ENCODE measurements at places on chromosomes 3 and 15.

DNA sequence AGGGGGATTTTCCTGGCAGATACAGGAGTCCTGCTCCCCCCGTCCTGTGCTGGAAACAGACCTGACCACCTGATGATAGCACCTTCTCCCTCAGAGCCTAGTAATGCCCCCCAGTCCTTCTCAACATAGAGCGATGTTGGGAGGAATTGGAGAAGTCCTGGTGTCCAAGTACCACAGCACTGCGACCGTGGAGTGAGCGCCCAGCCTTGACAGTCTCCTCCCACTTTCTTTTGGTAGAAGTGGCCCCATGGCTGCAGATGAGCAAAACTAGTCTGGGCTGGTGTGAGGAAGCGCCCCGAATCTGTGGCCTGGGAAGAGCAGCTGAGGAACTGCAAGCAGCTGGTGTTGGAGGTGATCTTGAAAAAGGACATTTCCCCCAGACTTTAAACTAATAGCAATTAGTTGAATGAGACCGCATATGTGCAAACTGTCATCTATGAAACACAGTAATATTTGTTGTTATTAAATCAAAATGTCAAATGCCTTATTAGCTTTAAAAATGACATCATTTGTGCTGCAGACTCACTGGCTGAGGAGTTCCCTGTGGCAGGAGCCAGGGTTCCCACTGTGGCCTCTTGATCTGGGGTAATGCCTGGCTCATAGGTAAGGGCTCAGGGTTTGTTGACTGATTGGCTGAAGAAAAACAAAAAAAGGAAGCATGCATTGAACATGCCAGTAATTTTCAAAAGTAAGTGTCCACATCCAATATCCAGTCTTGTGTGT, 121.8 kb downstream of the CACNA2D3 start:
- DNase-seq = no peak

DNA sequence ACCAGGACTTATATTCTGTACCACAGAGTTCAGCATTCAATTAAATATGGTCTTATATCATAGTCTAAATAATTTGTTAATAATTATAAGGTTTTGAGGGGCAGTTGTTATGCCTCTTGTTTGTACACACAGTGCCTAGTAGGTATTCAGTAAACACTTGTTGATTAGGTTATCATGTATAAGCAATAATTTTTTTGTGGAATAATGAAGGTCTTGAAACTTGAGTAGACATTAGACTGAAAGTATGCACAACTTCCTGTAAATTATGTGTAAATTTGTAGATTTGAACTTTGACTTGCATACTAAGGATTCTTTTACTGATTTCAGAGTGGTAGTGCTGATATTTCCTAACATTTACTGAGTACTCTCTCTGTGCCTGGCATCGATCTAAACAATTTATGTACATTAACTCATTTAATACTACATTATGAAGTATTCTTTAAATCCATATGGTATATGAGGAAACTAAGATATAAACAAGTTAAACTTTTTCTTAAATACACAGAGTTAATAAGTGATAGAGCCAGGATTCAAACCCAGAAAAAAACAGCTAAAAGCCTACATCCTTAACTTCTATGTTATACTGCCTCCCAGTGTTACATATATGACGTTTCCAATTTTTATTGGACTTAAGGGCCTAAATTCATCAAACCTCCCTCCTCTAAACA, 65.1 kb downstream of the GLCE start:
- DNase-seq = no peak

DNA sequence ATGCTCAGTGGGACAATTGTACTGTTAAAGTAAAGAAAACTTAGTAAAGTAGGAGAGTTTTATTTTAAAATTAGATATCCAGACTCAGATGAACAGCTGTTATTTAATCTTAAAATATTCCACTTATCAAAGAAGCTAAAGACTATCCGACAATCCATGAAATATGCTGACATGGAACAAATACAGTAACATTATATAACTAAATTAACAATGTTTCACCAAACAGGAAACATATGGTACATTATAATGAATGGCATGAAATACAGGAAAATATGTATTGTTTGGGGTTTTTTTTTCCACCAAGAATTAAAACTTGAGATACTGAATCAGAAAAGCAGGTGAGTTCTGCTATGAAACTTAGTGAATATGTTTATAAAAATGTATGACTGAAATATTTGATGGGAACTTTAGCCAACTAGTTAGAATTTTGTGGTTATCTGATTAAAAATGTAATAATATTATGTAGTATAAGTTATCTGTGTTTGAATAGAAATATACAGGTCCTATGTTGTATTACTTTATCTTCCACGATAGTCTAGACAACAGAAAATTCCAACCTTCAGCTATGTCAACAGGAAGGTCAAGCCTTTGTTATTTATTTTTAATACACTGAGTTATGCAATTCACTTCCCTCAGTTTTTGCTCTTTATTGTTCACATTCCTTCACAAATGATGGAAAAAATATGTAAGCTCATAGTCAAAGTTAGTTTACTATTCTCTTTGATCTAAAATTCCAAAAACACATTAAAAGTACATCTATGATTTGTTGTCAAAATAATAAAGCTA, 72.7 kb downstream of the UACA start:
- DNase-seq = no peak

DNA sequence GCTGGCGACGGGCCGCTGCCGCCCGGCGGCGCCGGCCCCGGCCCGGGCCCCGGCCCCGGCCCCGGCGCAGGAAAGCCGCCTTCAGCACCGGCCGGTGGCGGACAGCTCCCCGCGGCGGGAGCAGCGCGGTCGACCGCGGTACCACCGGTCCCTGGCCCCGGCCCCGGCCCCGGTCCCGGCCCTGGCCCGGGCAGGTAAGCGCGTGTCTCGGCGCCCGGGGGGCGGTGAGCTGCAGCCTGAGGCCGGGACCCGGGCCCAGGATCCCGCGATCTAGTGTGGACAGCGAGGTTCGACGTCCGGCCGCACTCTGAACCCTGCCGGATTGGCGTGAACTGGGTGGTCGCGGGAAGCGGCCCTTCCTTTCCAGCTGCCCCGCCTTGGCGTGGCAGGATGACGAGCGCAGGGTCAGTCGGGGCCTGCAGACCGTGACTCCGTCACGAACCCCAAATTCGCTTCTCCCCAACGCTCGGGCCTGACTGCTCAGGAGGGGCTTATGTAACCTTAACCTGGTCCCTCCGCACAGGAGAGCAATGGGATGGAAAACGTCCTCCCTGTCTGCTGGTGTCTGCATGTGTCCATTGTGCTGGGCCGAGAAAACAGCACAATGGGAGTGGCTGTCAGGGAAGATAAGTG, 472 bp downstream of the BSN start:
- peak; percentile 40 for DNase-seq

GRCh38 chr3:71214797-71215196, 368.7 kb downstream of the FOXP1 start:
- no peak for DNase-seq

DNA sequence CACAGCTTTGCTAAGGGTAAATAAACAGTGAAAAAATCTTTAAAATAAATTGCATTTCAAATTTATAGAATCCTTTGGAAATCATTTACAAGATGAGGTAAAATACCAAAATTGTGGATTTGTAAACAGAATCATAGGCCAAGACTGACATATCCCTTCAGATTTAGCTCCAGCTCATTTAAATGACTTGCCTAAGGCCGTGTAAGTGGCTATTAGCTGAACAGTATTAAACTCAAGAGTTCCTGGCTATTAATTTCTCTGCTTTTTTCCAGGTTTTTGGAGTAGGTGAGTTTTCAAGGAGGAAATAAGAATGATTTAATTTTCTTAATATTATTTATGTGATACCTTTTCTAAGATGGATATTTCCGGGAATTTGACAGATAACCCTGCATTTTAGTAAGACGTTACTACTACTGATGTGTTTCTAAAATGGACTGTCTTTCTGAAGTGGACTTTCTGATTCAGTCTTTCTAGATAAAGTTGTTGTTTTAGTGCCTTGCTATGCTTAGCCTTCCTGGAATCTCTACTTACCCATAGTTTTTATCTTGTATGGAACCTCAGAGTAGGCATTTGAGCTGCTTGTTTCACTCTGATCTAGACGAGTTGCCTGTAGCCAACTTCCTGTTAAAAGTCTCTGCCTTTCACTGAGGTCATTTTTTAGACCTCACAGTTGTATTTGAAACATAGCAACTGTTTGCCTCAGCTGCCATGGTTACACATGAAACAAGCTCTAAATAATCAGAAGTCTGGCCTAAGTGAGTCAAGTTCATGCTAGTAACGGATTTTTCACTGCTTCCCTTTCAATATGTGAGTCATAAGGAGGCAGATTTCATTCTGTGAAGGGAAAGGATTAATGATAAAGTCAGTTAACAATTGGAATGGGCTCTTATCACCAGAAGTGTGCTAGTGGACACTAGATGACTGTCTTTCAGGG, 127.0 kb downstream of the KLHL25 start:
- DNase-seq = peak; percentile 65

DNA sequence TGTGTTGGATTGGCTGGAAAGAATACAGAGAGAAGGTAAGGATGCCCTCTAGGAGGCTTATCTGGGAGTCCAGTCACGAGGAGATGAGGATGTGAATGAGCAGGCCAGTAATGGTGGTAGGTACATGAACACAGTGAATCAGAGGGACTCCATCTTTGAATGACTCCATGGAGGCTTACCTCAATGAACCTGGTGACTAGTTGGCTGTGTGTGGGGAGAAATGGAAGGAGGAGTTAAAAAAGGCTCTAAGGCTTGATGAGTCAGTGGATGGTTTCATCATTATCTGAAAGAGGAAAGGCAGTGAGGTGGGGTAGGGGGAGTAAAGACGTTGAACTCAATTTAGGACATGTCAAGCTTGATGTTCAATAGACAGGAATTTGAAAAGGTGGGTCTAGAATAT, 61.1 kb downstream of the KCNAB1 start:
- no peak for DNase-seq

DNA sequence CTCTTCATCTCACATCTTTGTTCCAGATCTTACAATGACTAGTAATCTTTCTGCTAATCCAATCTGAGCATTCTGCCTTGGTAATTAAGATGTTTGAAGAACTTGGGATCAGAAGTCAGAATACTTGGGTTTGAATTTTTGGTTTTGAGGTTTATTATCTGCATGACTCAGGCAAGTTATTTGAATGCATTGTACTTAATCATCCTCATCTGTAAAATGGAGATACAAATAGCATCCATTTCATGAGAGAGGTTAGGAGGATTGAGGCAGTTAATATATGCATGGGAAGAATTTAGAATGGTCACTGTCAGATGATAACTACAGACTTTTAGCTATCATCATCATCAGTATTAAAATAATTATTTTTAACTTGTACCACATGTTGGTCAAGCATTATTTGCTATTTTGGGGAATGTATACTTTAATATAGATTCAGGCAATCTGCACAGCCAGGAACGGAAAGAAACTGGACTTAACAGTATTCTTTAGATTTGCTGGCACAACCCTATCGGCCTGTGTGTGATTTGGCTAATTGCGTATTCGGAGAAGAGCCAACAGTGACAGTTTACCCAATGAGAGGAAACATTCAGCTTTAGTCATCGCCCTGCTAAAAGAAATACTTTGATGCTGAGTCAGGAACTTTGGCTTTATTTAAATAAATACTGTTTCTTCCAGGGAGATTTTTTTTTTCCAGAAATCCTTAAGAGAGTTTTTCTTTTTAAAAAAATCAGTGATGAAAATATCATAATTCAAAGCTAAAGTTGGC, 600.0 kb downstream of the ROBO1 start:
- DNase-seq = no peak

DNA sequence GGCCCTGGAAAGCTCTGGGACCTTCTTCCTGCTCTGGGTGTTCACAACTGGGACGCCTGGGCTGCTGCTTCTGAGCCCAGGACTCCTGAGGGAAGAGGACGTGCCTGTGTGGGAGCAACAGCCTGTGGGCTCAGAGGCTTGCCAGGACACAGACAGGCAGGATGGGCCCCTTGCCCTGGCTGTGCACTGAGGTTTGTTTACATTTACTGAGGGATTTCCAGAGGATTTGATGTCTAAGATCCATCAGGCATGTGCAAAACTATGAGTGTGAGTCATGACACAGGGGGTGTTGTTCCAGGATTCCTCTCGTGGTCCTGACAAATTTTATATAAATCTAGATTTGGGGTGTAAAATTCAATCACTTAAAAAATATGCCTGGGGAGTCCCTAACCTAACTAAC, 10.6 kb downstream of the CCR9 start:
- no peak for DNase-seq

GRCh38 chr3:62361261-62361660, 12.1 kb downstream of the FEZF2 start:
- DNase-seq = no peak

- no peak for DNase-seq
These were observed 90.7 kb downstream of the NR2F2 start for GRCh38 chr15:96421178-96421601.

GRCh38 chr3:57974796-57975388, 33.3 kb upstream of the FLNB start:
- no peak for DNase-seq

GRCh38 chr15:88635318-88635717, 3.5 kb upstream of the ISG20 start:
- DNase-seq = peak; percentile 26

DNA sequence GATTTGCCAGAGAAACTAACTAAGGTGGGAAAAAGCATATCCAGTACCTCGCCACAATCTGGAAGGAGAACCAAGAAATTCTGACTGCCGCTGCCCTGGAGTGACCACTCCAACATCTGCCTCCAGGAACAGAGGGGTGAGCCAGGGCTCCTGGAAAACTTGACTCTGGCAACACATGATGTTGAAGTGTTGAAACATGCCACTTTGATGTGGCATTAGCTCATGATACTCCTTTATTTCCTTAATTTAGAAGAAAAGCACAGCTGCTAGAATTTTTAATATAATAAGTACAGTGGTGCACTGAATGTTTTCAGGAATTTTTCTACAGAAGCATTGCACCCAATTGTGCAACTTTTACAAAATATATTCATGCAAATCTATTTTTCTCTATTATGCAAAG, 109.9 kb upstream of the BCL6 start:
- DNase-seq = no peak

DNA sequence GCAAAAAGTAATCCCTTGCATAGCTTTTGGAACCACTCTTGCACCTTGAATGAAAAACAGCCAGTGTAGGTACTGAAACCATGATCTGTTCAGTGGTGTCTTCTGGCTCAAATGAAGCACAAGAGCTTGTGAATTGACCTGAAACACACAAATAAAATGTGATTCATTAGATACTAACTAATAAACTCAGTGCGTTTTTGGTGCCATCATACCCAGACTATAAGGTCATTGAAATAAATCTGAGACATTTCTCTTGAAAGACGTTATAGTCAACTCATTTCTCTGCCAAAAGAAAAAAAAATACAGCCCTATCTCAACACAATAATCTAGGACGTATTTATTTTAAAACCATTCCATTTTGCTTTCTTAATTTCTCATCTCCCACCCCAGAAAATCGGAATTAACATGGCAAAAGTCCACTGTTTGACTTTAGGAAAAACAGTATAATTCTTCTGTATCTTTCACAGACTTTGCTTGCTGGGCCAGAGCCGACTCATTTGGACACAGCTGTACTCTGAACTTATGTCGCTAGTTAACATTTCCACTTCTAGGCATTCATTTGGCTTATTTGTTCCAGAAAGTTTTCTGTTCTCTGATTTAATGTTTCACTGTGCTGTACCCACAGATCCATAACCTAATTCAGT, 284.9 kb upstream of the TBL1XR1 start:
- DNase-seq = no peak

- no peak for DNase-seq
These were observed 5.3 kb downstream of the BRPF1 start for GRCh38 chr3:9736831-9737230.

- DNase-seq = no peak
These were observed 999.0 kb downstream of the TUSC7 start for GRCh38 chr3:117708601-117709000.

GRCh38 chr15:33112541-33113105, 81.9 kb downstream of the FMN1 start:
- DNase-seq = no peak

- no peak for DNase-seq
These were observed 1.4 kb upstream of the RSRC1 start for GRCh38 chr3:158108445-158108985.

GRCh38 chr3:151443583-151443982, 17.3 kb downstream of the IGSF10 start:
- DNase-seq = no peak
